Effector memory CD4-positive, alpha-beta T cell (primary cell): ENCODE measurements at places on chromosomes 12 and 14.

GRCh38 chr12:40011775-40012129 lies 94.1 kb downstream of the SLC2A13 start:
- DNase-seq, result no peak

GRCh38 chr14:99242816-99243721 lies 28.9 kb downstream of the BCL11B start:
- DNase-seq, result no peak

DNA sequence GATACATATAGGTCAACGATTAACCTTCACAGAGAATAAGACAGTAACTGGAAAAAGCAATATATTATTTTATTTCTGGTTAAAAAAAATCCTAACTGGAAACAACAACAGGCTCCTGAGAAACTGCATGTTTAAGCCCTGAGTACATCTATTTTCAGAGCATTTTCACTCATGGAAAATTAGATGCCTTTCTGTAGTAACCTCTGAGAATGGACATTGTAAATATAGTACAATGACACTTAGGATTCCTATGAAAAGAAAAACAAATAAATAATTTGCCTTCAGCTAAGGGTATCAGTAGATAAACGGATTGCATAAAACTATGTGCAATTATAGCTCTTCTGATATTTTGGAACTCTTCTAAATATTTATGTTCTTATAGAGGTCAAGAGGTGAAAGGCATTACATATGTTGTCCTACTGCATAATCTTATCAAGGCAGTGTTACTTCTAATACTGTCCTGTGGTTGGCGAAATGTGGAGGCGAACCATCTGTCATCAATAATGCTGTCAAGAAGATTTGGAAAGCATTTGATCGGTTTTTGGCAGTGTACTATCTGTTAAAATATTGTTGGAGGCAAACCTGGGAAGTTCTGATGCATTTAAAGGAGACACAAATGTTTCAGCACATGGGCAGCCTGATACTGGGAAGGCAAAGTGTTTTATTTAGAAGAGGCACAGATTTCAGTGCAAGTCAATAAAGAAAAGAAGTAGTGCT lies 381.8 kb downstream of the BTG1 start:
- no peak for DNase-seq

DNA sequence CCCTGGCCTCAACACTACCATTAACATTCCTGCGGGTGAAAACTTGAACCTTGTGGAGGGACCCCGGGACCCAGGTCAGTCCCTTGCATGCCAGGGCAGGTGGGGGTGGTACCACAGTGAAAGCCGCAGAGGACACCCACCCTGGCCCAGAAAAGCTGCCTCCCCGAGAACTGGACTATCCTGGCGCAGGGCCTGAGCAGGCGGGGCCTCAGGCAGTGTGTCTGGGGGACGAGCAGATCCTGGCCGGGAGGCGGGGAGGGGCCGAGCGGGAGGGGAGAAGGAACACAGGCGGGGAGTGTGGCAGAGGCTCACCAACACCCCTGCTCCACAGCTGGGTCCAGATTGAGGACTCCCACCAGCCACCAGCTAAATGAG lies 10.0 kb downstream of the AHNAK2 start:
- no peak for DNase-seq

DNA sequence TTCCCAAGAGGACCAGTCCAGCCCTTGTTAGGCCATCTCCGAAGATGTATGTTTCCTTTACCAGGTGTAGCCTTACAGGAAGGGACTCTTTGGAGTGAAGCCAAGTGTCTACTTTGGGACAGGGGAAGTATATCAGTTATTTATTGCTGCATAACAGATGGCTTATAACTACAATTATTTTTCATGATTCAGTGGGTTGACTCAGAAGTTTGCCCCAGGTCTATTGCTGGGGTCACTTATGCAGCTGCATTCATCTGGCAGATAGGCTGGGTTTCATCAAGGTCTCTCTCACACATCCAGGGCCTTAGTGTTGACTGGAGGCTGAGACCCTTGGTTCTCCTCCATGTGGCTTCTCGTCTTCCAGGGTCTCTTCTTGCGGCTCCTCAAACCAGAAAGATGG lies 170.1 kb downstream of the NRXN3 start:
- DNase-seq, result no peak

- no peak for DNase-seq
Measured at GRCh38 chr14:53900499-53900898, 56.1 kb downstream of the BMP4 start.

DNA sequence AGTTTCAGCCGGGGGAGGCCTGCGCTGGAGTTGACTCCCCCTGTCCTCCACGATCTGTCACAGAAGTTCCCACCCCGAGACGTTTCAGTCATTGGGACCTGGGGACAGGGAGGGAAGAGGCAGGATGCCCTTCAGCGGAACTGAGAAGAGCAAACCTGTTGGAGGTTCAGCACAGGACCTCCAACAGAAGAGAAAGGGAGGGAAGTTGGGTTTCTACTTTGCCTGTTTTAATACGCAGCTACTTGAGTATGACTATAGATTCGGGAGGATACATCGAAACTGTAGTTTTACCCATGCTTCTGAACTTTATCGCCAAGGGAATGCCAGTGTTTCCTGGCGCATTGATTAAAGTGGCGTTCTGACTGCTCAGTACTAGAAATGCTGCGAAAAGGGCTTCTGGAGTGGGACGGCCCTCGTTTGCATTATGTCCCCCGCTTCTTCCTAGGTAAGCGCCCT lies 2.3 kb upstream of the DUSP6 start:
- no peak for DNase-seq

DNA sequence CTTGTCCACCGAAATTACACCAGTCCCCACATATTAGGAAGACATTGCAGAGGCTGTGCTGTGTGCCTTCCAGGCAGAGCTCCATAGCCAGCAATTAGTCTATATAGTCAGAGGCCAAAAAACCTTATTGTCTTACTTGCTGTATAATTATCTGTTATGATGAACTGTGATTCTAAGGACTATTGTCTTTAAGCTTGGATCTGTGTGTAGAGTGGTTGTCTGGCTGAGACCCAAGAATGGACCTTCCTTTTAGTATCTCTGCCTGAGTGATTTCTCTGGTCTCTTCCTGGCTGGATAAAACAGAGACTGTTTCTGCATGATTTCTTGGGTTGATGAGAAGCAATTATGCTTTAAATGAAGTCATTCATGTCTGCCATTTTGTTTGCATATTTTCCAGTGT lies 465.3 kb downstream of the PRKD1 start:
- no peak for DNase-seq

DNA sequence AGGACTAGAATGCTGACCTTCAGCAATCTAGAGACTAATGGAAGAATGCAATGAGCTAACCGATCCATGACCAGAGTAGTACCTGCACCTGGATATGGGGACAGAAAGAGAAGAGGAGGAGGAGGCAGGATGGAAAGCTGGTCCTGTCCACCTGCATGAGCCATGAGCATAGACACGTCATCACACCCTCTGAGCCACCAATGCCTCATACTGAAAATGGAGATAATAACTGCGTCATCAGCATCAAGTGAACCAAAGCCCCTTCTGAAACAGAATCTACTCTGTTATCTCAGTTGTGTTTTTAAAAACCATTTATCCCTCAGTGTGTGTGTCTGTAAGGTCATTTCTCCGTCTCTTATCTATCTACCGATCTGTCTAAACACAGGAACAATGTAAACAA lies 327.0 kb downstream of the BCL11B start:
- DNase-seq, result no peak

- DNase-seq, result no peak
Measured at GRCh38 chr12:121050725-121051124, 11.7 kb upstream of the OASL start.

DNA sequence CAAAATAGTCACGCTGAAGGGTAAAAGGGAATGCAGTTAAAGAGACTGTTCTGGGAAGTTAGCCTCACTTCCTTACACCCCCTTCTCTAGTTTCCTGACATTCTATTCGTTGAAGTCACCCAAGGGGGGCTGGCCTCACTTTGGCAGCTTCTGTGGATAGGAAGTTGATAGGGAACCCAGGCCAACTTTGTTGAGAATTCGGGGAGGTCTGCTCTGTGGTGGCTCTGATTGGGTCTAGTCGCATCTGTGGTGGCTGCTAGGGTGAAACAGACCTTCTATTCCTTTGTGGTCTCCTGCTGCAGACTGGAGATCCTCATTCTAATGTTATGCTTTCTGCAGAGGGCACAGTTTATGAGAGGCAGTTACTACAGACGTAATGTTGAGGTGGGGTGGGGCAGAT lies 28.8 kb upstream of the GZMB start:
- DNase-seq, result no peak

- DNase-seq, result no peak
Measured at GRCh38 chr14:89107626-89108025, 283.2 kb downstream of the TTC8 start.

DNA sequence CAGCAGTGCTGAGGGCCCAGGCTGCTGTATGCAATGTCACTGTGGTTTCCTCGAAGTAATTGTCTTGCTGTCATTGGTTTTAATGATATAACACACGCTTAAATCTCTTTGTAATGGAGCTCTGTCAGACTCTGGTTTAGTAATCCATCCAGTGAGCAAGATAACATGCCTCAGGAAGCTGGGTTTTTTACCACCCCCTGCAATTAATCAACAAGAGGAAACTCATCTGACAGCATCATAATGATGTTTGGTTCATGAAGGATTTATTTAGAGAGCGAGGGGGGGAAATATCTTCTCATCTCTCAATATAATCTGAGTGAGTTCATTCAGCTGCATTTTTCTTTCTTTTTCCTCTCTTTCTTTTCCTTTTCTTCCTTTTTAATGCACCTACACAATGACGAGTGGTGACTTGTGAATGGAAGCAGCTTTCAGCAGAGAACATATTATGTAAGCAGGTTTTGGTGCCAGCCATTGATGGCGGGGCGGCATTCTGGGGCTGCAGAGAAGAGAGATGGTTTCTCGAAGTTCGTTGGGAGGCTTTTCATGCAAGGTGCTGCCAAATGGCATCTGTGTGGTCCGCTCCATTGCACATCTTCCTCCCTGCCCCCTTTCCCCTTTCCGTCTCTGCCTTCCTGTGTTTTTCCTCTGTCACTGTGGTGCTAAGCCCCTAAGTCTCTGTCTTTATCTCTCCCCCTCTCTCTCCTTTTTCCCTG lies 6.7 kb downstream of the RPH3A start:
- DNase-seq, result no peak

- no peak for DNase-seq
Measured at GRCh38 chr12:3371018-3371417, 120.0 kb upstream of the PRMT8 start.

DNA sequence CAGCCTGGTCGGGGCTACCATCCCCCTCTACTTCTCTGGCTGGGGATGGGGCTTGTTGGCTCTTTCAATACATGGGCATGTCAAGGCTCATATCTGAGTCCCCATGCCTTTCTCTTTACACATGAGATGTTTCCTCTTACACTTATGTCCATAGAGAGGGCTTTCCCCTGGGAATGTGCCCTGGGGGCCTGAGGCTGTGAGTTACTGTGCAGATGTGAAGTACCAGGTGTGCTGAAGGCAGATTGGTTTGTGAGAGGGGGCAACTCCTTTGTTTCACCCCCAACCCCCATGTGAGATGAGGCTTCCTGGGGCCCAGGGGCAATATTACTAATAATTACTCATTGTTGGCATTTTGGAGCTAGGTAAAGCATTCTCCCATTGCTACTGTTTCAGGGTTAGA lies 32.8 kb downstream of the NRXN3 start:
- no peak for DNase-seq

DNA sequence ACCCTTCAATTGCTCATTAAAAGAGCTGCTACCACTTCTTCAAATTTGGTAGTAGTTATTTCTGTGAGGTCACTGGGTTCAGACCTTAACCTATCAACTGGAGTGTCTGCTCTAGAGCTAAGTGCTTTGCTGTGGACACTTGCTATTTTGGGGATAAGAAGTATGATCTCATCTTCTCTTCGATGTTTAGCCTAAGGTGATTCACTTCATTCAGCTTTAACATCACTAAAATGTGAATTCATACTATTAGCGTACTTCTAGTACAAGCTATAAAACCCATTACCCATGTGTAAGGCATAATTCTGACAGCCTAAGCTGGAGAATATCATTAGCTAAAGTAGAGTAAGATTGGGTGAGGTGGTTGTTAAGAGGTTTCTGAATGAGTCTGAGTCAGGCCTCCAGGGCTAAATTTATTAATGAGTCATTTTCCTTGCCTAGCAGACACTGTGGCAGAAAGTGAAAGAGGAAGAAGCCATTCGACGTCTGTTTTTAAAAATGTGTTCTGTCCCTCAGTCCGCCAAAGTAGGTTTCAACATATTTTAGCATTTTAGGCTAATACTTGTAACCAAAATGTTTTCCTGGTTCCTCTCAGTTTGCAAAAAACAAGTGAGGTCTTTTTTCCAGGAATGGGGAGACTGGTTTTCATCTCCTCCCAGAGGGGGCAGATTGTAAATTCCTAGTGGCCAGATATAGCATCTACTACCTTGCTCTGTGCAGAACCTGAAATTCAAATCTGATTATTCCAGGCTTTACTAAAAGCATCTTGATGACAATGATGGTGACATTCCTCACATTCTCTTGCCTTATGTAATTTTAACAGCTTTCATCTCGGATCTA lies 103.6 kb downstream of the SSPN start:
- DNase-seq, result no peak

DNA sequence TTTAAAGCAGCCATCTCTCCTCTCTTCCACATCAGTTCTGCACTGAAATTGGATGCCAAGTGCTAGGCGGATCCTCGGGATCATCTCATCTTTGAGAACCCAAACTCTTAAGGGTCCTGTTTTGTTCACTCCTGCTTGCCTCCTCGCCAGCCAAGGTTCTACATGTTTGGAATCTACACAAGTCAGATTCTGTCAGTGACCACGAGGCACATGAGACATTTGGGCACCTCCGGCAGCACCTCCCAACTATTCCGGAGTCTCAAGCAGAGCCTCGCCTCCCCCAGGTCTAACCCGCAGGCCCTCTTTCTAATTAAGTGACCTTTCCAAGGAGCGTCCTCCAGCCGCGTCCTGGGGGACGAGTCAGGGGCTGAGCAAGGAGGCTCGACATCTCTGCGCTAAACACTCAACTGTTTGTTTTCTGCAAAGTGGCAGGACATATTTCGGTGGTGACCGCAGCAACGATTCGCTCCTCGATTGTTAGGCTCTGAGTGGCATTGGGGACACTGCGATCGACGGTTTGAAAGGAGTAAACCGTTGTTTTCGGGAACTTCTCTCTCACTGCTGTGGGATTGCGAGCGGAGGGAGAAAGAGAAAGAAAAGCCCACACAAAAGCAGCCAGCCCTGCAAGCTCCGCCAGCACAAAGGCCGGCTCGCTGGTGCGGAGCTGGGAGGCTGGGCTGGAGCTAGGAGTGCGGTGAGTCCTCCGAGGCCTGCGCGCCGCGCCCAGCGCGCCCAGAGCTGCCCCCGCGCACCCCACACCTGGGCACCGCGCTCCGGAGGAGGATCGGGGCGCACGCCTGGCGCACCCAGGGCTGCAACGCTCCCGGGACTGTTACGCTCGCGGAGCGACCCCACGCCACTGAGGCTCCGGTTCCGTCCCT lies 640 bp downstream of the ARMH4 start:
- no peak for DNase-seq

DNA sequence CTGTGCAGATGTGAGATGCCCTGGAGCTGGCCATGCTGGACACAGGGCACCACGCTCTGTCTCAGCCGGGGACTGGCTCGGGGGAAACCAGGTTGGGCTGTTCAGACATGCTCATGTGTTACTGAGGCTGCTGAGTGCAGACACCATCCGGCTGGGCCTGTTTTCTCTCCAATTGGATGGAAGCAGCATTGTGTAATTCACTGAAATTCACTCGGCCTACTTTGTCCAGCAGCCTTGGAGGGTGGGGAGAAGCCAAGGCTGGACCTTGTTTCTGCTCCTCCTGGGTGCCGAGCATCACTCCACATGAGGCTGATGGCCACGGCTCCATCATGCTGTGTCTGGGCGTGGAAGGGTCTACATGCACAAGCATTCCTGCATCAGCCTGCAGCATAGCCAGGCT lies 130.7 kb downstream of the SMOC1 start:
- DNase-seq, result no peak

- DNase-seq, result no peak
Measured at GRCh38 chr12:129750421-129750820, 153.4 kb downstream of the TMEM132D start.

- DNase-seq, result no peak
Measured at GRCh38 chr14:73025544-73025943, 1.4 kb downstream of the ZFYVE1 start.
